ENCODE measurements at places on chromosomes 7 and 10.

DNA sequence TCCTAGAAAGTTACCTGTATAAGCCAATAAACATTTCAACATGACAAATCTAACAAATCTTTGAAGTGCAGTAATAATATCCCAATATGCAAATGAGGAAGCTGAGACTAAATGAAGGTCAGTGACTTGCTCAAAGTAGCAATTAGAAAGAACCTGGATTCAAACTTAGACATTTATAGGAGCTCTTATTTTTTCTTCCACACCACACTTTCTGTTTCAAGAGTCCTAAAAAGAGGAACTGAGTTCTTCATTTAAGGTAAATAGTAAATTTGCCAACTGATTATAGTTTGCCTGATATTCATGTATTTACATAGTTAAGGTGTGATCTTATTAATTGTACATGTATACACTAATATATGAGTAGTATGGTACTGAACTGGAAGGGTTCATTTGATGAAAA, 44.0 kb downstream of the KLHDC10 start:
- no peak for DNase-seq

DNA sequence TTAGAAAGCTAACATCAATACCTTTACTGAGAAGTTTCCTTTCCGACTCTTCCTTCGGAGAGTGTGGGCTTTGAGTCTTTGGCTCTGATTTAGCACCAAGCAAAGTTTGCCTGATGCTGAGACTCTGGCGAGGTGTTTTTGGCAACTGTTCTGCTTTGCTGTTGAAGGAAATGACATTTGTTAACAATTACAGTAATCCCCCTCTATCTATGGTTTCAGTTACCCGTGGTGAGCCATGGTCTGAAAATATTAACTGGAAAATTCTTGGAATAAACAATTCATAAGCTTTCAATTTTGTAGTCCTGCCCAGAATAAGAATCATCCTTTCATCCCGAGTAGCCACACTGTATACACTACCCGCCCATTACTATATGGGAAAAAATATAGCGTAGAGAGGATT, 126.3 kb downstream of the ARHGAP21 start:
- DNase-seq = no peak

DNA sequence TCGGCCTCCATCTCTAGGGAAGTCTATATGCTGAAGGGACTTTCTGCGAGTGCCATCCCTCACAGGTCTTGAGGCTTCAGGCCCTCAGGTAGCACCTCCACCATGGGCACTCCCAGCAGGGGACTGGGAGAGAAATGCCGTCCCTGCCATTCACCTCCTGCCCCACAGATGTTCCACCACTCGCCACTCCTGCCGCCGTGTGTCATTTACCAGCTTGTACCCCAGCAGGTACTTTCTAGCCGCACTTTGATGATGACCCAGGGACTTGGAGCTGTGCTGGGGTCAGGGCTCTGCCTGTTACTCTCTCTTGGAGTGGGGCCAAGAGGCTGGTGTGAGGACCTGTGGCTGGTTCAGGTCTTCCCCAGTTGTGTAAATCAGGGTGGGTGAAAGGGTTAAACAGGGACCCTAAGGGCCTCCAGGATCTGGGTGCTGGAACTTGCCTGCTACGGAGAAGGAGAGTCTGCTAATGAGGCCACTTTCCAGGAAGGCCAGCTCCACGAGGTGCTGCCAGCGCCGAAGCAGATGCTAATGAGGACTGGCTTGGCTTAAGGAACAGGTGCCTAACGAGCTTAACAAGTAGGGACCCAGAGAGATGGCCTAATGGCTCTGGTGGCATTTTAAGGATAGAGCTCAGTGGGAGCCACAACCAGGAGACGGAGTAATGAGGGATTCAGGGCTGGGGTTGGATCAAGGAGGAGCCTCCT, 32.4 kb downstream of the CRHR2 start:
- no peak for DNase-seq

GRCh38 chr10:48505394-48506112, 99.3 kb downstream of the ARHGAP22 start:
- DNase-seq = no peak

DNA sequence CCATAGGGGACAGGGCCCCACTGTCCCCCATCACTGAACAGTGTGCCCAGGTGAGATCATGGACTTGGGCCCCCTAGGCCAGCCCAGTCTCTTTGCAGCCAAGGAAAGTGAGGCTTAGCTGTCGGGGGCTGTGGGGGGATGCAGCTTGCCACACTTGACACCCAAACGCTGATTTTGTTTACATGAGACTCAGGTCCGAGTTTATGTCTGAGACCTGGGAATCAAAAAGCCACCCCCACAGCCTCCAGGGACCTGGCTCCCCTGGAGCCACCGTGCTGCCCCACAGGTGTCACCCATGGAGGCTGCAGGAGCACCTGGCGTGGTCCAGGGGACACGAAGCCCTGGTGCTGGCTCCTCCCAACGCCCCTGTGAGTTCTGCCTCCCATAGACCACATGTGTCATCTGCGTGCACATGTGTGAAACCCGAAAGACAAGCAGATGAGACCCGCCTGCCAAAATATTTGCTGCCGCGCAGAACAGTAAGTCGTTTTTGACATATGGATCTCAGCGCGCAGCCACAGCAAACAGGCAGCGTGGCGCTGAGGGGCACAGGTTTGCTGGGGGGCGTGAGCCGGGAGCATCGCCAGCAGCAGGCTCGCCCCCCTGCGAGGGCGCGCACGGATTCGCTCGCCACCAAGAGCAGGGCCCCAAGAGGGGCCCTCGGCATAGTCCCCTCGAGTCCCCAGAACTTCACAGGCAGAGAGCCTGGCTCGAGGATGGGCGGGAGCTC, 112.3 kb downstream of the LHPP start:
- no peak for DNase-seq
